ENCODE measurements at places on chromosomes 16 and 17.

DNA sequence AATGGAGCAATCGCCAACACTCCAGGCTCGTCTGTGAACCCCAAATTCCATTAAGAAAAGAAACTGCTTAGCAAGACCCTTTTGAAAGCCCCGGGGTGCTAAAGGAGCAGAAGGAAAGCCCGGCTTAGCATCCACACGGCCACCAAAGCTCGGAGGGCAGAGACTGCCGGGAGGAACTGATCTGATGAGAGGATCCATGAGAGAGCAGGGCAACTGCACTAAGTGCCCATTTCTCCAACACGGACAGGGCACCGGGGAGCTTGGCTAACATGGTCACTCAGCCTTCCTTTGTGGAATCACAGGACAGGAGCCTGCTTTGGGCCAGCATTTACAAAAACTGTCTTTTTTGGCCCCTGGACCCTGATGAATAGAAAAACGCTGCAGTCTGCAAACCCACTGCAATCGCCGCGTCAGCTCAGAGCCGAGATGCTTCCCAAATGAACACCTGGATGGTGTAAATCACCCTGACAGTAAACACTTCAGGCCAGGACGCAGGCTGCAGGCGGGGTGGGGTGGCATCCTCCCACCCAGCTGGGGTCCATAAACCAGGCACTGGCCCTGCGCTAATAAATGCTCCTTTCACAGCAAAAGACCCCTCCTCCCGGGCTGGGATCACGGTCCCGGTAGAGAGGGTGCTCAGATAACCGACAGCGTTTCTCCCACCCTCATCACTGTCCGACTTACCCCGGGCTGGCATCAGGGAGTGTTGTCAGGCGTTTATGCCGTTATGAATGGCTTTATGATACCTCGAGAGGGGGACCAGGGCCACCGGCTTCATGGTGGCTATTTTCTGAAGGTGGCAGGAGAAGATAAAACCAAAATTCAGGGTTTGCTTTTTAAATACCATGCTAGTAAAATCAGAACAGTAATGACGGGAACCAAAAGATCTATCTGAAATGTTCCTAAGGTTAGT, 299.5 kb downstream of the IRF8 start:
- DNase-seq = no peak

DNA sequence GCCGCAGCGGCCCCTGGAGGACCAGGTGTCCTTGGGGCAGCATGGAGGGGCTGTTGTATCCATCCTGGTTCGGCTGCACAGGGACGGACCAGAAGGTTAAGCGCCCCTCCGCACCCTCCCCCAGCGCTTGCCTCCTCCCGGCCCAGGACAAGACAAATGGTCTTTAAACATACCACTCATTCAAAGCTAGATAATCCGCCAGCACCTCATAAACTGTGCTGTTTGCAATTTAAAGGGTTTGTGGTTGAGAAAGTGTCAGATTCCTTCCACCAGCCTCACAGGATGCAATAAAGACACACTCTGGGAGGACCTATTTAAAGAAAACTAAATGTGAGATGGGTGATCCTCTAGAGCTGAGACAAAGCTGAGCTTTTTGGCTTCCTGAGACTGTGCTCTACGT, 426.2 kb upstream of the EEF2KMT start:
- DNase-seq = no peak

DNA sequence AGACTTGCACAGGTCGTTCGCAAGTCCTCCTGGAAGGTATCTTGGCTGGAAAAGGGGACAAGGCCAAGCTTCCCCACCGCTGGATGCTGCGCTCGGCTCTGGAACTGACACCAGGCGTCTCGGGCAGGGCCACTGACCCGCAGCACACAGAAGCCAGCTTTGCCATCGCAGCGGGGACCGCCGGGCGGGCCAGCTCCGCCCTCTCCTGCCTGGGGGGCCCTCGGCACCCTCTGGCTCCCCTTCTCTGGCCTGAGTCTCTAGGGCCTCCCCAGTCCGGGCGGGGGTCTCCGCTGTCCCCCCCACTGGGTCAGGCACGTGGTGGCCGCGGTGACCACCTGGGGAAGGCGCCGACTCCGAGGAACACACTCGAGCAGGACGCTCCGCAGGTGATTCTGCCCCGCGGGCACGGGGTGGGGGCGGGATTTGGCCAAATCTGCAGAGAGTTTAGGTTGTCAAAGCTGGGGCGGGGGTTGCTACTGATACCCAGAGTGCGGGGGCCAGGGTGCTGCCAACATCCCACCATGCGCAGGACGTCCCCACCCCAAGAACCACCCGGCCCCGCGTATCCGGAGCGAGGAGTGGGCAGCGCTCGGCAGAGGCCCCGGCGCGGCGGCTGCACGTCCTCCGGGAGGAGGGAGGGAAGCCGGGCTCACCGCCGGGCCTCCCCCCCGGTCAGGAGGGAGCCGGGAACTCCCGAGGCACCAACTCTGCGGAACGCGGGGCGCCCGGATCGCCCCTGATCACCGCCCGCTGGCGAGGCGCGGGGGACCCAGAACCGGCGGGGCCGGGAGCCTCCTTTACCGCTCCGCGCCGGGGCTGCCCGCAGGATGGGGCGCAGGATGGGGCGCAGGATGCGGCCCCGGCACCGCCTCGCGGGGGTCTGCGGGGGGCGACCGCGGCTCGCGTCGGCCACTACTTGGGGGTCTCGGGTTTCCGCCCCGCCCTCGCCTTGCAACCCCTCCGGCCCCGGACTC, 744 bp upstream of the METRNL start:
- peak; percentile 76 for DNase-seq

DNA sequence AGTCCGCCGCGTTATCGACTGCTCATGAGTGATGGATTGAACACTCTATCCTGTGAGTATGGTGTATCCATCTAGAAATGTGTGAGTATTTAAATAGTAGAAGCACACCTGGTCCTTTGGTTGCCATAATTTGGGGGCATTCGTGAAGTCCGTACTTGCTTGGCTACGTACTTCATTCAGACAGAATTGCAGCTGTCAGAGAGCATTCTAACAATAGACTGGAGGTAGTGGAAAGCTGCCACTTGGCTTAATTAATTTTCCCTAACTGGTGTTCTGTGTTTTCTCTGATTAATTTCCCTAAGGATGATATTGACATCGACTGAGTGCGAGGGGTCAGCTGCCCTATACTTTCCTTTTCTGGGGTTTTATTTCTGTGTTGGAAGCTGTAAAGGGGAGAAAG, 14.1 kb downstream of the RPA1 start:
- no peak for DNase-seq

DNA sequence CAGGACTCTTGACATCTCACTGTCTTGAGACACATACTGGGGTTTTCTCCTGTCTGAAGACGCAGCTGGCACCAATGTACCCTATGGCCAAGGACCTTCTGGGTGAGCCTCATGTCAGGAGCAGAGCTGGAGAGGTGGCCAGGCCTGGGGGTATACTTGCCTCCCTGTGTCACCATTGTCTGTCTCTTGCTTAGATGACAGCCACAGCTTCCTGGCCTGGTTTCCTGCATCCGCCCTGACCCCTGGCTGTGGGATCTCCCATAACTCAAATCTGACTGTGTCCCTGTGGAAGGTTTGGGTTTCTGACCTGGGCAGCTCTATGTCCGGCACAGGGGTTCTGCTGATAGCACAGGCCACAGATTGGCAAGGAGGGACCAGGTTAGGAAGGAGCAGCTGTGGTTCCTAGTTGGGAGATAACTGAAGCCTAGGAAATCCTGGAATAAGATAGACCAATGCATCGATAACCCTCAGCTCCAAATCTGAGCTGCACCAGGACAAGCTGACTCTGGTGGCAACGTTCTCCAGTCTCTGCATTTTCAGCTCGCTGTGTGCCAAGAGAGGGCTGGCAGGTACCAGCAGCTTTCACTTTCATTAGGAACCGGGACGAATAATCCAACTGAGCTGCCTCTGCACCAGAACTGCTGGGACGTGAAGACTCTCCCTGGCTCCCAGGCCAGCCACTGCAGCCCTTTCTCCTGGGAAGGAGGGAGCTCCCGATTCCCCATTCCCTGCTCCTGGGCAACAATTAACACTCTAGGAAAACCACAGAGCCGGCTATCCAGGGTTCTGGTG, 5.0 kb downstream of the DEXI start:
- no peak for DNase-seq

- DNase-seq = no peak
These were observed 42.1 kb upstream of the ZC3H18 start for GRCh38 chr16:88527937-88528743.

- DNase-seq = no peak
These were observed 78.6 kb upstream of the CREBBP start for GRCh38 chr16:3959148-3959547.

- no peak for DNase-seq
These were observed 800 bp upstream of the NME4 start for GRCh38 chr16:396199-396598.

GRCh38 chr16:83393196-83393981, 414.4 kb upstream of the HSBP1 start:
- no peak for DNase-seq

- no peak for DNase-seq
These were observed 4.8 kb upstream of the LASP1NB start for GRCh38 chr17:38920374-38921291.

DNA sequence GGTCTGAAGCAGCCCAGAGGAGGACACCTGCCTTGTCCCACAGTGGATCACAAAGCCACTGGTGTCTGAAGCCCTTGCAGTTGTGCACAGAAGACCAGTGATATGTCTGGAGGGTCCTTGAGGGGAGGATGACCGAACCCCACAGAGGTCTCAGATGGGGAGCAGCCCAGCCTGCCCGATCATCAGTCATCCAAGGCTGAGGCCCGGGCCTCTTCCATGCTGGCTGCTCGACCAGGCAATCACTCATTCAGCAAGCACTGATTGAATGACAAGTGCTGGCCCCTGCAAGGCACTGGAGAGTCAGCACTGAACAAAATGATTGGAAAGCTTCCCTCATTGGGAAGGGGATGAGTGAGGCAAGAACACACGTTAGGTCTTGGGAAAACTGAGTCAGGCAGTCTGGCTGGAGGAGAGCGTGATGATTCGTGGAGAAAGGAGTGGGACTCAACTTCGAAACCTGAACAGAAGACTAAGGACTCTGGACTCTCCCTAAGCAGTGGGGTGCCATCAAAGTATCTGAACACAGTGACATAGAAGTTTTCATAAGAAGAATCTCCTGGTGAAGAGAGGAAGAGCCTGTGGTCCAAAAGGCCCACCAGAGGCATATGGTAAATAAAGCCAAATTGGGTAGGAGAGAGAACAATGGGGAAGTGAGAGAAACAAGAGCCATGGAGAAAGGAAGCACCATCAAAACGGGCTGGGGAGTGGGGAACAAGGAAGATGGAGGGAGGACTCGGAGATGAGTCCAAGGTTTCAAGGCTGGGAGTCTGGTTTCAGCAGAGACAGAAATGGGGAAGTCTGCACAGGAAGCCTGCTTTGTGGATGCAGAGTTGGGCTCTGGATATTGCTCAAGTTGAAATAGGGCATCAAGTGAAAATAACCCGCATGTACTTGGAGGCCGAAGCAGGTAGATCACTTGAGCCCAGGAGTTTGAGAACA, 10.2 kb downstream of the PIK3R5 start:
- no peak for DNase-seq

- DNase-seq = no peak
These were observed 51.0 kb upstream of the FASN start for GRCh38 chr17:82148997-82149396.

- DNase-seq = no peak
These were observed 57.9 kb upstream of the PLCG2 start for GRCh38 chr16:81720973-81721906.

GRCh38 chr17:82105417-82105881, 7.4 kb upstream of the FASN start:
- DNase-seq = no peak

GRCh38 chr16:51526621-51527020, 375.6 kb upstream of the SALL1 start:
- DNase-seq = no peak

DNA sequence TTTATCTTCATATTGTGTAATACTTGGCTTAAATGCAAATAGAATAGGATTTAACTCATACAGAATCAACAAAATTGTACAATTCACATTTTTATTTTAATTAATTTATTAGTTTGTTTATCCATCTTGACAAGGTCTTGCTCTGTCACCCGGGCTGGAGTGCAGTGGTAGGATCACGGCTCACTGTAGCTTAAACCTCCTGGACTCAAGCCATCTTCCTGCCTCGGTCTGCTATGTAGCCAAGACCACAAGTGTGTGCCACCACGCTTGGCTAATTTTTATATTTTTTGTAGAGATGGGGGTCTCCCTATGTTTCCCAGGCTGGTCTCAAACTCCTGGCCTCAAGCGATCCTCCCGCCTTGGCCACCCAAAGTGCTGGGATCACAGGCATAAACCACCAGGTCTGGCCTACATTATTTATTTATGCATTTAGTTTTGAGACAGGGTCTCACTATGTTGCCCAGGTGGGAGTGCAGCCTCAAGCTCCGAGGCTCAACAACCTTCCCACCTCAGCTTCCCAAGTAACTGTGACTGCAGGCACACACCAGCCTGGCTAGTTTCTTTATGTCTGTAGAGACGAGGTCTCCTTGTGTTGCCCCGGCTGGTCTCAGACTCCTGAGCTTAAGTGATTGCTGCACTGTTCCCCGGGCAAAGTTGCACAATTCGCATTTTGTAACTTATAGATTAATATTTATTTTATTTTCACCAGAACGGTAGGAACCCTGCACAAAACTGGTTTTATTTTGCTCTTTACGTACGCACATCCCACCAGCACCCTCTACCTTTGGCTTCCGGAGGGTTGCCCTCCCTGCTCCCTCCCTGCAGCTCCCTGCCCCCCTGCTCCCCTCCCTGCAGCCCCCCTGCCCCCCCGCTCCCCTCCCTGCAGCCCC, 4.9 kb downstream of the DPEP1 start:
- no peak for DNase-seq

GRCh38 chr17:50584749-50585148, 24.2 kb downstream of the CACNA1G start:
- DNase-seq = no peak

DNA sequence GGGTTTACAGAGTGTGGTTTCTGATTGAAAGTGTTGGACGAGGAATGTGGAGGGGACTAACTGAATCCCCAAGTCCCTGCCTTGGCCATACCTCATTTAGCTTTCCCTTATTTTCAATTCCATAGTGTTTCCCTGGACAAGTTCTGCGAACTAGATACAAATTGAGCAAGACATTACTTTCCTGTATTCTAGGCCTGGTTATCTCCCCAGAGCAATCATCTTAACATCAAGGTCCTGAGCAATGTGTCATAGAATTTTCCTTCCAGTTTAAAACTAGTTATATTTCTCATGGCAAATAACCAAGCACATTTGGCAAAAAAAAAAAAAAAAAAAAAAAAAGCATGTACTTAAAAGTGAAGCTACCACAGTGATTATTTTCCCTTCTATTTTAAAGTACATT, 330.1 kb downstream of the CDH11 start:
- no peak for DNase-seq

DNA sequence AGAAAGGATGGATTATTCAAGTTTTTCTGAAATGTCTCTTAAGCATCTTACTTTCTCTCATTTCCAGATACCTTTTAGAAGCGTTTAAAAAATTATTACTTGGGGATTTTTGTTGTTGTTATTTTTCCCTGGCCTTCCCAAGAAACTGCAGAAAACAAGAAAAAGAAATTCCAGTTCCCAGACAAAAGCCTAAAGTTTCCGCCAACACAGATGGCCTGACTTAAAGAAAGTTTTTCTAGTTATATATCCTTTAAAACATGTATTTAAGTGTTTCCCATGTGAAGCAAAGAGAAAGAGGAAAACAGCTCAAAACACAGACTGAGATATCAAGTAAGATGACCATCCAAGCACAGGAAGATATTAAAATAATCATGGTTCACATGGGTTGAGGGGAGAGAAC, 401.7 kb upstream of the MAF start:
- DNase-seq = no peak

GRCh38 chr16:78386557-78387324, 287.3 kb downstream of the WWOX start:
- DNase-seq = no peak

GRCh38 chr16:47965439-47965838, 190.4 kb downstream of the ABCC12 start:
- peak; percentile 53 for DNase-seq

Measured in ecto neural progenitor cell (in vitro differentiated cells).